ENCODE measurements at places on chromosomes 1 and 21. TPM values are rescaled to one million over a fixed set of nuclear protein-coding genes. Genes with fewer than 3 reads are reported as not detected.

- H3K36me3 ChIP-seq, result no peaks in the 10 kb centered on the region
- no peaks in the 10 kb centered on the region for H3K27me3 ChIP-seq
- no peak overlapping the region for H3K4me3 ChIP-seq
- H3K4me1 ChIP-seq, result no peaks in the 10 kb centered on the region
- DNase-seq, result no peak
These were observed 13.4 kb upstream of the FTCD start for GRCh38 chr21:46168659-46169386.

GRCh38 chr1:212067787-212068186, 32.2 kb downstream of the DTL start:
- H3K27me3 ChIP-seq, result no peaks in the 10 kb centered on the region
- H3K36me3 ChIP-seq, result no peaks in the 10 kb centered on the region
- H3K4me3 ChIP-seq, result no peak overlapping the region
- no peak overlapping the region for H3K27ac ChIP-seq

- H3K4me3 ChIP-seq, result no peak overlapping the region
- H3K27ac ChIP-seq, result no peak overlapping the region
- DNase-seq, result peak; percentile 72
- H3K36me3 ChIP-seq, result no peaks in the 10 kb centered on the region
- no peaks in the 10 kb centered on the region for H3K27me3 ChIP-seq
These were observed 52.0 kb downstream of the SLC9A1 start for GRCh38 chr1:27102707-27103468.

DNA sequence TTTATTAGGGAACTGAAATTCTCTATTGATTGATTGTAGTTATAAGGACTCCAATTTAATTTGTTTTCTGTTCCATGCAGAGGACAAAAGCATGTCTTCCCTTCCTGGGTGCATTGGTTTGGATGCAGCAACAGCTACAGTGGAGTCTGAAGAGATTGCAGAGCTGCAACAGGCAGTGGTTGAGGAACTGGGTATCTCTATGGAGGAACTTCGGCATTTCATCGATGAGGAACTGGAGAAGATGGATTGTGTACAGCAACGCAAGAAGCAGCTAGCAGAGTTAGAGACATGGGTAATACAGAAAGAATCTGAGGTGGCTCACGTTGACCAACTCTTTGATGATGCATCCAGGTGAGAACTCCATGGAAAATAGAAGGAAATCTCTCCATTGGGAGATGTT, 1.5 kb downstream of the SETDB1 start:
- no peak overlapping the region for H3K4me3 ChIP-seq
- no peaks in the 10 kb centered on the region for H3K4me1 ChIP-seq
- H3K36me3 ChIP-seq, result peaks cover 17% of the 10 kb centered on the region
- DNase-seq, result no peak
- peak overlapping the region; percentile 11 for H3K27ac ChIP-seq

The TMEM54 gene
- 44.5 TPM for total RNA-seq
